ENCODE measurements at places on chromosomes 7 and 10.

GRCh38 chr7:87187120-87187519, 32.4 kb downstream of the TMEM243 start:
- no peak for DNase-seq

DNA sequence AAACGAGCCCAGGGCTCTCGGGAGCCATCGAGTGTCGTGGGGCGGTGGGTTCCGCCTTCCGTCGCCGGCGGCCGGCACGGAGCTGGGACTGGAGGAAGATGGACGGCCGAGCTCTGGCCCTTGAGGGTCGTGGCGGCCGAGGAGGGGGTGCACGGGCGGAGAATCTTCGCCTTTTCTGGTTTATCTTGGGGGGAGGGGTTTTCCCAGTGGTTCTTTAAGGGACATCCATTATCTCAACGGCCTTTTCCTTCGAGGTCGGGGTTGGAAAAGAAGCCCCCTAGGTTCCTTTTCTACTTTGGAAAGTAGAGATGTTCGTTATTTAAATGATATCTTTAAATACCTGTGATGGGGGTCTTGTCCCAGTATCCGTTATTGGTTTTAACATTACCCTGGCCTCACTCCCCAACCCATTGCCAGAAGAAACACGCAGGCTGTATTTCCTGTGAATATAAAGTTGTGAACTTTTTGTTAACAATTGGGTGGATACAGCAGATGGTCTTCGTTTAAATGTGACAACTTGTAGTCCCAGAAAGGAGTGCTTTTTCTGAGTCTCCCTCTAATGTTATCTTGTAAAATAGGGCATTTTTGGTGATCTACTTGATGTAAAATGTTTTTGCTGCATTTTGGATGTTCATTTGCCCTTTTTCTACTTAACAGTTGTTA, 765 bp downstream of the CCAR1 start:
- DNase-seq: peak; percentile 22

- DNase-seq: no peak
Measured at GRCh38 chr7:19752020-19752419, 21.4 kb downstream of the TMEM196 start.

- no peak for DNase-seq
Measured at GRCh38 chr7:135275971-135276580, 42.4 kb downstream of the STRA8 start.

DNA sequence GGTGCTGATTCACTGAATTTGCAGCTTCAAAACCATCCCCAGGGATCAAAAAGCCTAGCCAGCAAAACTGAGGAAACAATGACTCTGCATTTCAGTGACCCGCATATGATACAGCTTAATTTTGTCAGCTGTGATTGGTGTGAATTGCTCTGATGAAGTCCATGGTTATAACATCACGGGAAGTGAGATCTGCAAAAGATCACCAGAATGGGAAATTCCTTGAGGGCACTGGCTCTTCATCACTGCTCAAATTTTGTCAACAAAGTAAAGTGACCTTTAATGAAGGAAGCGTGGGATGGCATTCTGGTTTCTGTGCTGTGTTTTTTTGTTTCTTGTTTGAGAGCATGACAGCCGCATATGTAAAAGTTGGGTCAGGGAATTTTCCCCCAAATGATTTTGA, 745.9 kb downstream of the GATA3 start:
- no peak for DNase-seq

GRCh38 chr7:1678081-1678543, 8.0 kb downstream of the ELFN1 start:
- no peak for DNase-seq

DNA sequence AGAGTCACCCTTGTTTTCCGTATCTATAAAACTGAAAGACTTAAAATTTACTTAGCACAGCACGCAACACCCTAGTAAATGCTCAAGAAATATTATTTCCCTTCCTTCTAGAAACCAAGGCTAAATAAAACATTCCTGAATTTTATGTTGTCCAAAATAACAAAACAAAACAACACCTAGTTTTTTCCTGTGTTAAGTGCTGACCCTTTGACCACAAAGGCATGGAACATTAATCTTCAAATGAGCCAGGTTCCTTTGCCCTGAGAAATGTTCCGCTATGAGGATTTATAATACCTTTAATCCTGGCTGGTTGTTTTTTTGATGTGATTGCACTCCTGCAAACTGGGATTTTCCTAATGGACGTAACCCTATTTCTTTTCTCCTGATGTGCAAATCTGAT, 29.0 kb upstream of the DGKI start:
- no peak for DNase-seq

DNA sequence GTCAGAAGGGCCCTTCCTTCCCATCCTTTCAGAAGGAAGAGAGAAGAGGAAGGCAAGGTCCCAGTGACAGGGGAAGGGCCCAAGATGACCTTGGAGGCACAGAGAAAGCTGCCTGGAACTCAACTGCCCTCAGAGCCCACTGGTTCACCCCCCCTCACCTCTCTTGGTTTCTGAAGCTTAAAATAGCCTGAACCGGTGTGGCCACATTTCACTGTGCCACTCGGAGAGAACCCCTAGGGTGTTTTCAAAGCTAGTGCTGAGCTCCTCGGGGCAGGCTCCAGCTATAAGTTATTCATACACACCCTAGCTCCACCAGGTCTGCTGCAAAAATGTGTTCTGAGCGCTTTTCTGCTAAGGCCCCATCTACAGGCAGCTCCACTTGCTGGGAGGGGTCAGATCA, 60.9 kb upstream of the ADRB1 start:
- no peak for DNase-seq

DNA sequence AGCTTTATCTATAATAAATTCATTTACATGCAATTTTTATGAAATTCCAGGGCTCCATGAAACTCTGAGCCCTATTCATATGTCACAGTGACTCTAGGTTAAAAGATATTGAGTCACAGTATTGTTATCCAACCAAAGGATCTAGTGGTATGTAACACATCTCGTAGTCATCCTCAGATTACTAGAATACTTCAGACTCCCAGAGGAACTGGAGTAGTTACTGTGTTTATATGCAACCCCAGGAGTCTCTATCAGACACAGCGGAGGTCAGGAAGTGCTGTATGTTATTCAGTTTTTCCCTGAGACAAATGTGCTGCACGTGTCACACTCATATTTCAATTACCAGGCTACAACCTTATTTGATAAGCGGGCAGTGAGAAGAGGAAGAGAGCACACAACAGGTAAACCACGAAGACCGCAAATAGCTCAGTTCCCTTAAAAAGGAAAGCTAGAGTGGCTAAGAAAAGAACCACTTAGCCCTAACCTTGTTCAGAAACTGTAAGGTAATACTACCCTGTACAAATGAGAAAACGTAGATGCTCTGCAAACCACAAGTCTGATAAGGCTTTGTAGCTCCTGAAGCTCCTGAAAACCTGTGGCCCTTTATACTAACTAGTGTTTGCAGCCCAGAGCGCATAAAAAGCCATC, 114.0 kb upstream of the CNTNAP2 start:
- no peak for DNase-seq
